ENCODE measurements at places on chromosomes 5 and 9.

- no peak for DNase-seq
These were observed 215.1 kb upstream of the MVB12B start for GRCh38 chr9:126111556-126111955.

- DNase-seq = no peak
These were observed 198.6 kb downstream of the TLE1 start for GRCh38 chr9:81490605-81491331.

- DNase-seq = no peak
These were observed 372.8 kb upstream of the SLC30A5 start for GRCh38 chr5:68720884-68721610.

GRCh38 chr9:137348769-137349470 lies 46.8 kb upstream of the NRARP start:
- no peak for DNase-seq

- DNase-seq = no peak
These were observed 1.5 kb upstream of the PDE6A start for GRCh38 chr5:149946118-149946517.

GRCh38 chr5:102498271-102499034 lies at the start of gene SLCO6A1:
Gene SLCO6A1, minus strand, starts transcription at chr5:102499001. Its CDS starts 157 bp downstream, at chr5:102498844.
- no peak for DNase-seq

DNA sequence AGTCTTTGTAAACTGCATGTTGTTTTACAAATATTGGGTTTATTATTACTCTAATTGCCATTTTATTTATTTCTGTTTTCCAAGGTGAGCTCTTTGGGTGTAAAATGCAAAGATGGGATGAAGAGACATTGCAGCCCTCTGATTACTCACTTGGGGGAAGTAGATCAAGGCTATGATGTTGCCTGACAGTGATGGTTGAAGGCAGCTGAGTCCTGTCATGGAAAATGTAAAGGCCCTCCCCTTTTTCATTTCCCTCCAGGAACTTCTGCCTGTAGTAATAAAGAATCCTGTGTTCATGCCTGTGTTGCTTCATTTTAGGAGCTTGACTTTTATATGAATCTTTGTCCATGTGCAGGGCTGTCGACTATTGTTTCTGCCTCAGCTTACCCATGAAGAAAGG lies 605.4 kb upstream of the CLINT1 start:
- no peak for DNase-seq

DNA sequence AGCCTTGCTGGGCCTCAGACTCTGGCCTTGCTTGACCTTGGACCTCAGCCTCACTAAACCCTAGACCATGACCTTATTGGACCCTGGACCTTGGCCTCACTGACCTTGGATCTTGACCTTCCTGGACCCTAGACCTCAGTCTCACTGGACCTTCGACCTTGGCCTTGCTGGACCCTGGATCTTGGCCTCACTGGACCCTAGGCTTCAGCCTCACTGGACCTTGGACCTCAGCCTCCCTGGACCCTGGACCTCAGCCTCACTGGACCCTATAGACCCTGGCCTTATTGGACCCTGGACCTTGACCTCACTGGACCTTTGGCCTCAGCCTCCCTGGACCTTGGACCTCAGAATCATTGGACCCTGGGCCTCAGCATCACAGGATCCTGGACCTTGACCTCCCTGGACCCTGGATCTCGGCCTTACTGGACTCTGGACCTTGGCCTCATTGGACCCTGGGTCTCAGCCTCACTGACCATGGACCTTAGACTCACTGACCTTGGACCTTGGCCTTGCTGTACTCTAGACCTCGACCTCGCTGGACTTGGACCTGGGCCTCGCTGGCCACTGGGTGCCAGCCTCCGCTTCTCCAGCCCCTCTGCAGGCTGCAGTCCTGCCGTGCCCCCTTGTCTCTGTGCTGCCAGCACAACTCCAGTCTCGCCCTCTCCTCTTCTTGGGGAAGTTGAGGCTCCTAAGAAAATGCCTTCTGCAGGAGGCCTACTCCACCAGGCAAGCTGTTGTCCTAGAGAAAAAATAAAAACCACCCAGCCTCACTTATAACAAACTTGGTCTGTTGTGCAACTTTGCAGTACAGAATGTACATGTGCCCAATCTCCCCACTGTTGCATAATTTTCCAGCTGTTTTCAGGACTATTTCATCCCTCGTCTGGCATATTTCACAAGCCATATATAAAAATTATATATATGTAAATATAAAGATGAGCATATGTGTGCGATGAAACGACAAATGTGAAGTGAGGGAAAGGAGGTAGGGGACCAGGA lies 11.0 kb upstream of the ADAMTS2 start:
- no peak for DNase-seq

DNA sequence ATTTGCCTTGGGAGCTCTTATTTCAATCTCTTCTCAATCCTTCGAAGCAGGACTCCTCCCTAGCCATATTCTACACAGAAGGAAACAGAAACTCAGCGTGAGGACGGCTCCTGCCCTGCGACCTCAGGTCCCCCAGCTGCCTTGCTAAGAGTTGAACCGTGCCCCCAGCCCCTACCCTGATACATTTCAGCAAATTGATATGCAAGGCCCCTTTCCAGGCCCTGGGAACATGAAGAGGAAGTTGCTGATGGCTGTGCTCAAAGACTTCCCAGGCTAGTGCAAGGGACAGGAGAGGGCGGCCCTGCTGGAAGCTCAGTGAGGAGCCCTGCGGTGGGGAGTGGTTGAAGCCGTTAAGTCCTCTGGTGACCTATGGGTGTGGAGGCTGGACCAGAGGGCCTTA lies 41.5 kb downstream of the BOD1 start:
- DNase-seq = no peak

DNA sequence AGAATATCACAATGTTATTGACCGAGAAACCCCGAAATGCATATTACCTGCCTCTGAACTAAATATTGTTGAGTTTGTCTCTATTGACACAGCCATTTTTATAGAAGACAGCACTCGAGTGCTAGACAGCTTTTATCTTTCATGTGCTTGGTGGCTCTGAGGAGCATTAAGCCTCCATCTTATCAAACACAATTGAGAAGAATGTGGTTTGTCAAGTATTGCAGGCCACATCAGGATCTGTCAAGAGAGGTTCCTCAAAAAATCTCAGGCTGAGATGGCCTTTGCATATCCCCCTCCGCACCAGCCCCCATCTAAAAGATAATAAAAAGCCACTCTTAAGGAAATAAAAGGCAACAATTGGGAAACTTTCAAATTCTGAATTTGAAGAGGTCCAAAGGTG lies 284.8 kb downstream of the DENND1A start:
- DNase-seq = no peak

- DNase-seq = no peak
These were observed 344.3 kb downstream of the ZNF608 start for GRCh38 chr5:124402144-124402581.

- no peak for DNase-seq
These were observed 18.8 kb upstream of the PHF2 start for GRCh38 chr9:93557366-93558137.

DNA sequence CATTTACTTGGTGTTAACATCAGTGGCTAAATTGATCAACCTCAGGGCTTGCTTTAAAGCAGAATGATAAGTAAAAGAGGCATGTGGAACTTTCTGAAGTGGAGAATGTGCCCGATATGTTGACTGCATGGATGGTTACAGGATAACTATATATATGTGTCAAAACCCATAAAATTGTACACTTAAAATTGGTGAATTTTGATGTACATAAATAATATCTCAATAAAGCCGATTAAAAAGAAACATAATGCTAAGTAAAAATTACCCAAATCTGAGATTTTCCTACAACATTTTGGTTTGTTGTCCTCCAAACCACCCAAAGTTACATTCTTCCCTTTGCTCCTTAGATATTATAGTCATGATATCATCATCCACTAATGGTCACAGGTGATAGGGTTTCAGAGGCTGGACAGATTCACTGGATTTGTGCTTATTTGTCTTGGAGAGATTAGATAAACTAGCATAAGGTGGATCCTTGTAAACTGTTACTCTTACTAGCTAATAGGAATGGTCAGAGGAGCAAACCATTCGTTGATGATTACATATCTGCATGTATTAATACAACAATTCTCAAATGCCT lies 119.7 kb upstream of the RPS23 start:
- DNase-seq = no peak

- DNase-seq = no peak
These were observed 56.3 kb downstream of the ERAP1 start for GRCh38 chr5:96751203-96752169.

- DNase-seq = no peak
These were observed 550.9 kb downstream of the CHSY3 start for GRCh38 chr5:130455175-130455574.

DNA sequence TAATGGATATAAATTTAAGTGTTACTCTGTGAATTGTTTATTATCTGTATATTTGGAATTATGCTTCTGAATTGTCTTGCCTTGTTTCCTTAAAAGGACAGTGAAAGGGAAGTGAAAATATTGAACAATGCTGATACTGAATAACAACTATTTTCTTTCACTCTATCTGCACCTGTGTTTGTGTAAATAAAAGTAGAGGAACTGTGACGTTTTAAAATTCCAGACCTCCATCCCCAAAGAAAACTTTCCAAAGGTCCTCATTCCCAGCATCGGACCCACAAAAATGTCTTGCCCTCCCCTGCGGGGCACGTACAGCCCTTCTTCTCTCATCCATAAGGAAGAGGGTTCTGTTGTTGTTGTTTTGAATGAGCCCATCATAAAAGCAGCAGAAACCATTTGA lies 100.0 kb downstream of the NLN start:
- no peak for DNase-seq

GRCh38 chr5:37662362-37662761 lies 177.5 kb downstream of the GDNF start:
- DNase-seq = no peak

- DNase-seq = no peak
These were observed 524.8 kb downstream of the CSNK1G3 start for GRCh38 chr5:124036786-124037185.

- no peak for DNase-seq
These were observed 40.8 kb downstream of the CSF2 start for GRCh38 chr5:132114150-132115121.

GRCh38 chr9:103361906-103362305 lies 366.8 kb downstream of the CYLC2 start:
- DNase-seq = no peak

- no peak for DNase-seq
These were observed 112.6 kb downstream of the EHMT1 start for GRCh38 chr9:137731216-137731946.

- no peak for DNase-seq
These were observed 285.4 kb downstream of the TMEM232 start for GRCh38 chr5:110441035-110441434.

DNA sequence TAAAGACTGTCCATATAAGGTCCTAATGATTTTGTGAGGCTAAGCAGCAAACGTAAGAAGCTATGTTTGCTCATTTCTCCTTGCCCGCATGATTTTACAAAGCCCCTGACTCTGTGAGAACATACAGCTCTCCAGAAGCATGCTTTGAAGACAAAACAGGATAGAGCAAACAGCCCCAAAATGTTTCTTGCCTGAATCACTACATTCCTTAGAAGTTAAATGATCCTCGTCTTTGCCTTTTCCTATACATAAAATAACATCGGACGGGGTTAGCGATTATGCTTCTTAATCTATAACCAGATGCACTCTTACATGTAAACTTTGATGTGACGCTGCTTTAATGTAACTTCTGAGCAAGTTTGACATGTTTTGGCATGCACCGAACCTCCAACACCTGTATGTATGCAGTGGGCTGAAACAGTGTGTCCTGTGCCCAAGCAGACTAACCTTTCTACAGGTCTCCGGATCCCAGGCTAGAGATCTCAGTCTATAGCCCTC lies 353.7 kb downstream of the CETN3 start:
- no peak for DNase-seq

DNA sequence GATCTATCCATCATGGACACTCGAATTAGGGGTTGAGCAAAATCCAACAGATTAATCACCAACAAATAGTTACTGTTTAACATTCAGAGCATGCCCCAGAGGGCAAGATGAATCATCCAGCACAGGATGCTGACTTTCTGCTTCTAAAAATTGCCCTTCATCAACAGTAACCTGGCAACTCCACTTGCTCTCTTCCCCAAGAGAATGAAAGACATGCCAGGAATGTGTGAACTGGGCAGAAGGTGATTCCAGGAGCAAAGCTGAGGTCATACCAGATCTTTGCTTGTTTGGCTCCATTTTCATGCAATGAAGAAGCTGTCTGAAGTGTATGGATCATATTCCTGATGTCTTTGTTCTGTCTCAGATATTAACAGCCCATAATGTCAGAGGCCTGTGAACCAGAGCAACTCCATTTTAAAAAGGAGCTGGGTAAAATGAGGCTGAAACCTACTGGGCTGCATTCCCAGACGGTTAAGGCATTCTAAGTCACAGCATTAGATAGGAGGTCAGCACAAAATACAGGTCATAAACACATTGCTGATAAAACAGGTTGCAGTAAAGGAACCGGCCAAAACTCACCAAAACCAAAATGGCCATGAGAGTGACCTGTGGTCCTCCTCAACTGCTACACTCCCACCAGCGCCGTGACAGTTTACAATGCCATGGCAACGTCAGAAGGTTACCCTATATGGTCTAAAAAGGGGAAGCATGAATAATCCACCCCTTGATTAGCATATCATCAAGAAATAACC lies 2.5 kb upstream of the ZNF367 start:
- peak; percentile 35 for DNase-seq

GRCh38 chr9:3281399-3281798 lies 244.4 kb downstream of the RFX3 start:
- DNase-seq = no peak

DNA sequence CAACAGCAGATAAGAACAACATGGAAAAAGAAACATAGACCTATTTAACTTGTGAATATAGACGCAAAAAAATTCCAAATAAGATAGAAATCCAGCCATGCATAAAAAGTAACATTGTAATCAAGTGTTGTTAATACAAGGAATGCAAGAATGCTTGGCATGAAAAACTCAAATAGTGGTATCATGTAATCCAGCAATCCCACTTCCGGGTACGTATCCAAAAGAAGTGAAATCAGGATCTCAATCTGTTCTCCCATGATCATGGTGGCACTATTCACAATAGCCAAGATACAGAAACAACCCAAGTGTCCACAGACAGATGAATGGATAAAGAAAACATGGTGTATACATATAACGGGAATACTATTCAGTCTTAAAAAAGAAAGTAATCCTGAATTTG lies 437.4 kb downstream of the ARHGEF28 start:
- no peak for DNase-seq

GRCh38 chr9:72589667-72590521 lies 68.5 kb downstream of the TMC1 start:
- no peak for DNase-seq

DNA sequence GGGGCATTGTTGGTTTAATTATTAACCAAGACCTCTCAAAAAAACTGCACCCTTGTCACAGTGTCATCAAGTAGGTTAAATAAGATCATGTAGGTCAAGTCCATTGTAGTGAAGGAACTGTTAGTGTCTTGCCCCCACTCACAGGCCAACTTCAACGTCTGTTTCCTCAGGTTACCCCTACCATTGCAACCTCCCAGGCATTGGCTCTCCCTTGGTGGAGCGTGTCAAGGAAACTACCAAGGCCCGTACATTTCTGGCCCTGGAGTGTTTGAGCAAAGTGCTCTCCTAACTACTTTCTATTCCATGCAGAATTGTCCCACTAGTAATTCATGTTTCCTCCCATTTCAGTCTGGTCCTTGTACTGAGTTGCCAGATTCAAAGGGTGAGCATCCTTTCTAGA lies 167.5 kb downstream of the MEF2C start:
- DNase-seq = no peak

- no peak for DNase-seq
These were observed 1095.7 kb upstream of the DMAC1 start for GRCh38 chr9:8895106-8895860.
